ENCODE measurements at places on chromosomes 4 and X. TPM values are rescaled to one million over a fixed set of nuclear protein-coding genes. Genes with fewer than 3 reads are reported as not detected.

ADH1B gene
- 97.3 TPM for total RNA-seq

HAND2 gene
- 0.80 TPM for total RNA-seq

PNMA6F gene
- total RNA-seq, result not detected

INTS6L gene
- total RNA-seq, result 27.7 TPM

HEPH gene
- 18.0 TPM for total RNA-seq

CT45A1 gene
- not detected for total RNA-seq

PITX2 gene
- total RNA-seq, result not detected

MAOB gene
- total RNA-seq, result 1.0 TPM

FGF5 gene
- total RNA-seq, result not detected

ASMT gene
- 0.25 TPM for total RNA-seq

FMR1 gene
- total RNA-seq, result 73.7 TPM

AFM gene
- total RNA-seq, result not detected

HSFX3 gene
- not detected for total RNA-seq

GATA1 gene
- 1.3 TPM for total RNA-seq

MSX1 gene
- total RNA-seq, result 4.7 TPM

CYBB gene
- total RNA-seq, result 156 TPM

ADH1A gene
- total RNA-seq, result 0.25 TPM

SORBS2 gene
- total RNA-seq, result 69.4 TPM

ZCCHC12 gene
- total RNA-seq, result not detected

GAGE12J gene
- not detected for total RNA-seq

SLC10A6 gene
- total RNA-seq, result 0.94 TPM

PHOX2B gene
- not detected for total RNA-seq

LRAT gene
- not detected for total RNA-seq

PARM1 gene
- total RNA-seq, result 10.3 TPM

AP1S2 gene
- 55.9 TPM for total RNA-seq

PTTG2 gene
- total RNA-seq, result 3.2 TPM

GYPB gene
- not detected for total RNA-seq

MAGEB2 gene
- total RNA-seq, result not detected

ARHGAP36 gene
- total RNA-seq, result not detected

ZFP42 gene
- total RNA-seq, result not detected

LPAR4 gene
- 0.28 TPM for total RNA-seq

ACE2 gene
- total RNA-seq, result not detected

PHEX gene
- total RNA-seq, result 1.5 TPM

AMOT gene
- total RNA-seq, result 4.6 TPM

POF1B gene
- 9.6 TPM for total RNA-seq

HERC5 gene
- 11.3 TPM for total RNA-seq

ZFP92 gene
- 2.4 TPM for total RNA-seq

PAGE2 gene
- not detected for total RNA-seq

MAGEB10 gene
- not detected for total RNA-seq

VSIG1 gene
- 1.4 TPM for total RNA-seq

GC gene
- not detected for total RNA-seq

TMSB15A gene
- total RNA-seq, result 3.0 TPM

F11 gene
- 0.20 TPM for total RNA-seq

MAGEE2 gene
- total RNA-seq, result not detected

BEX5 gene
- 2.6 TPM for total RNA-seq

TRAM1L1 gene
- 1.2 TPM for total RNA-seq

CXorf49 gene
- not detected for total RNA-seq

L1CAM gene
- total RNA-seq, result 5.0 TPM

PRIMPOL gene
- total RNA-seq, result 17.0 TPM

TMEM187 gene
- 6.2 TPM for total RNA-seq

NPY1R gene
- total RNA-seq, result 179 TPM

CCKAR gene
- not detected for total RNA-seq

GPRASP2 gene
- total RNA-seq, result 10.3 TPM

MAOA gene
- 8.9 TPM for total RNA-seq

RAB40A gene
- 0.68 TPM for total RNA-seq
